ENCODE measurements at places on chromosomes 3 and 15. TPM values are rescaled to one million over a fixed set of nuclear protein-coding genes. Genes with fewer than 3 reads are reported as not detected.

DNA sequence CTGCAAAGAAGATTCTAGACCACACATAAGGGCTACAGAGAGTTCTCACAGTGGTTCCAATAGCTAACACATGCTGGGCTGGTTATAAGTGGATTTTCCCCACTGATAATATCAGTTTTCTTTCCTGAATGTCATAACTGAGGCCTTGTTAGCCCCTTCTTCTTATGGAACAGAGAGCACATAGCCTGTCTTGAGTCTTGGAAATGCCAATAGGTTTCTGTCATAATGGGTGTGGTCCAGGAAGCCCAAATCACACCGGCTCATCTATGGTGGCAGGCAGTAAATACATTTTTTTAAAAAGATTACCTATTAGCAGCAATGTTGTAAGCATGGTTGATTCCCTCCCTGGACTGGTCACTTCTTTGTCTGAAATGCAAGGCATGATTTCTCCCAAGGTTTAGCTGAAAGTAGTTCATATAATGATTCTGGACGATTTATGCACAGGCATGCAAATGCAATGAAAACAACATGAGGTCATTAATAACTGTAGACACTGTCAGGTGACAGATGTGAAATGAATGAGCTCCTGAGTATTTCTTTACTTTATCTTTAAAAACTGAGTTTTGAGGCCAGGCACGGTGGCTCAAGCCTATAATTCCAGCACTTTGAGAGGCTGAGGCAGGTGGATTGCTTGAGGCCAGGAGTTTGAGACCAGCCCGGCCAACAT, 67.2 kb upstream of the ATP2C1 start:
- DNase-seq: no peak

Gene TNFSF10
- 41.5 TPM for total RNA-seq

Gene RBM6
- 126 TPM for total RNA-seq

Gene MNS1
- total RNA-seq: 6.7 TPM

Gene GAP43
- 0.60 TPM for total RNA-seq
